ENCODE measurements at places on chromosomes 16 and 17. TPM values are rescaled to one million over a fixed set of nuclear protein-coding genes. Genes with fewer than 3 reads are reported as not detected.

GALNS gene
- polyA plus RNA-seq, result 8.6 TPM

KRT33A gene
- not detected for polyA plus RNA-seq

PLCG2 gene
- polyA plus RNA-seq, result 2.0 TPM

KRT24 gene
- polyA plus RNA-seq, result 0.56 TPM

MEIOB gene
- not detected for polyA plus RNA-seq

PDILT gene
- polyA plus RNA-seq, result 150 TPM

USH1G gene
- not detected for polyA plus RNA-seq

KRTAP4-5 gene
- not detected for polyA plus RNA-seq

KREMEN2 gene
- polyA plus RNA-seq, result not detected

VAT1L gene
- 4.4 TPM for polyA plus RNA-seq

LITAF gene
- polyA plus RNA-seq, result 124 TPM

SIRT7 gene
- 18.2 TPM for polyA plus RNA-seq

PRR35 gene
- polyA plus RNA-seq, result not detected

TEPSIN gene
- 15.1 TPM for polyA plus RNA-seq

PRSS8 gene
- polyA plus RNA-seq, result 39.3 TPM

TTYH2 gene
- polyA plus RNA-seq, result 1.3 TPM

SULT1A4 gene
- polyA plus RNA-seq, result 34.5 TPM

CLEC18A gene
- 0.44 TPM for polyA plus RNA-seq

GFAP gene
- polyA plus RNA-seq, result 0.15 TPM

LGALS9 gene
- polyA plus RNA-seq, result 54.0 TPM

SLC38A7 gene
- 1.4 TPM for polyA plus RNA-seq

NPIPA8 gene
- polyA plus RNA-seq, result 4.9 TPM

CCL14 gene
- polyA plus RNA-seq, result 80.3 TPM

KATNIP gene
- 9.6 TPM for polyA plus RNA-seq

ICAM2 gene
- polyA plus RNA-seq, result 15.4 TPM

All from stomach (tissue), 19 donors.